ENCODE measurements at places on chromosomes 2 and 18.

- DNase-seq, result no peak
Observed at GRCh38 chr18:6613581-6613980, 115.9 kb upstream of the ARHGAP28 start.

DNA sequence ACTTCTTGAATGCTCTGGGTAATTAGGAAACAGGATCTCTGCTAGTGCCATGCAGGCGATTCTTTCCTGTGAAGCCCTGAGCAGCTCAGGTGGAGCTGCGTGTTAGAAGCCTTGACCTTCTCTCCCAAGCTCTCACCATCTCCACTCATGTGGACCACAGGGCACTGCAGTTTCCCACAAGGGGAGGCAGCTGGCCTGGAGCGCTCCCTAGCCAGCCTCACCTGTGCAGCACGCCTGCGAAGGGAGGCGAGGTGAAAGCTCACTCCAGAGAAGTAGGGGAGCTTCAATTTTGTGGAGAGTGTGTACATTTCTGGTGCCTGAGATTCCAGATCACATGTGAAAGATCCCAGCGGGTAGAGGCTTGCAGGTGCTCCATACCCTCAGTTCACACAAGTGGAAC, 11.1 kb upstream of the HES6 start:
- no peak for DNase-seq

GRCh38 chr18:78859686-78860085, 119.9 kb upstream of the SALL3 start:
- DNase-seq, result no peak

GRCh38 chr18:77557046-77557587, 307.5 kb downstream of the GALR1 start:
- no peak for DNase-seq

DNA sequence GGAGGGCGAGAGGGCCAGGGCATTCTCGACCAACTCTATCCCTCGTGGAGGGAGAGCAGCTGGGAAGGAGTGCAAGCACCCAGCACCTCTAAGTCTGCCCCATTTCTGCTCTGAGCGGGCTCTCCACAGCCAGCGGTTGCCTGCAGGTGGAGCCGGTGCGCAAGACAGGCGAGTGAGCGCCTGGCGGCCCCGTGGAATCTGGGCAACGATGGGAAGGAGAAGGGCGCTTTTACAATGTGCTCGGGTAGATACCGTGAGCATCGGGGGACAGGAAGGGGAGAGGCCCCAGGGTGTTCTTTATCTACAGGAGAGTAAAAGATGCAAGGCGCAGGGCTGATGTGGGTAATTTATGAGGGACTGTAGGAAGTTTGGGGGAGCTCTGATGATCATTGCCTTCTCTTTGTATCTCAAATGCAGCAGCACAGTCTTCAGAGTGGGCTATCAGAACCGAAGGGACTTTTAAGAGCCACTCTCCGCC, 867 bp upstream of the TTL start:
- peak; percentile 77 for DNase-seq

- no peak for DNase-seq
Observed at GRCh38 chr2:239167011-239167673, 233.7 kb downstream of the HDAC4 start.

DNA sequence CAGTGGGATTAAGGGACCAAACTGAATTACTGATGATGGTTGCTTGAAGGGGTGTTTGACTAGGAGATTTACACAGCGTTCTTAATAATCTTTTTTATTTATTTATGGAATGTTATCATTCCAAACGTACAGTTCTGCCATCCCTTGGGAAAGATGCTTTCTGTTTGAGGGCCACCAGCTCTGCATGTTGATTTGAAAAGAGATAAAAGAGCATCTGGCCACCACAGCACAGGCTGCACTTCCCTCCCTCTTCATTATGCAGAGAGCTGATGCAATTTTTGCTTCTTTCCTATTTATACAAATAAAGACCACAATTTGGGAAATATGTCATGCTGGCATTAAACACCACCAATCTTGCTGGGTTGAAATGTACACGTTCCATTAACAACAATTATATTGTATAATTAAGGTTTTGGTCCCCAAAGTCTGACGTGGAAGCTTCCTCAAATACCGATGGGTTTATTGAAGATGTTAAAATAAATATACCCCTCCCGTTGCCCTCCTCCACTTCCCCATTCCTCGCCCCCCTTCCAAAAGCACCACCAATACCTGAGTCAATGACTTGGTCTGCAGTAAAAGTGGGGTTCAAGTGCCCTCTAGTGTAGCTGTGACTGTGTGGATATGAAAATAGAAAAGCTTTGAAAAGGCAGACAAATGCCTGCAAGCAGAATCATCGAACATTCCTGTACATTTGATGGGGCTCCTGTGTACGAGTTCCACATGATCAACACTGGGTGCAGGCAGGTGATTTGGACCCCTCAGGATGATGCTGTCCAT, 211.9 kb downstream of the HRH4 start:
- DNase-seq, result no peak

- DNase-seq, result no peak
Observed at GRCh38 chr2:2708575-2709430, 377.7 kb upstream of the MYT1L start.

DNA sequence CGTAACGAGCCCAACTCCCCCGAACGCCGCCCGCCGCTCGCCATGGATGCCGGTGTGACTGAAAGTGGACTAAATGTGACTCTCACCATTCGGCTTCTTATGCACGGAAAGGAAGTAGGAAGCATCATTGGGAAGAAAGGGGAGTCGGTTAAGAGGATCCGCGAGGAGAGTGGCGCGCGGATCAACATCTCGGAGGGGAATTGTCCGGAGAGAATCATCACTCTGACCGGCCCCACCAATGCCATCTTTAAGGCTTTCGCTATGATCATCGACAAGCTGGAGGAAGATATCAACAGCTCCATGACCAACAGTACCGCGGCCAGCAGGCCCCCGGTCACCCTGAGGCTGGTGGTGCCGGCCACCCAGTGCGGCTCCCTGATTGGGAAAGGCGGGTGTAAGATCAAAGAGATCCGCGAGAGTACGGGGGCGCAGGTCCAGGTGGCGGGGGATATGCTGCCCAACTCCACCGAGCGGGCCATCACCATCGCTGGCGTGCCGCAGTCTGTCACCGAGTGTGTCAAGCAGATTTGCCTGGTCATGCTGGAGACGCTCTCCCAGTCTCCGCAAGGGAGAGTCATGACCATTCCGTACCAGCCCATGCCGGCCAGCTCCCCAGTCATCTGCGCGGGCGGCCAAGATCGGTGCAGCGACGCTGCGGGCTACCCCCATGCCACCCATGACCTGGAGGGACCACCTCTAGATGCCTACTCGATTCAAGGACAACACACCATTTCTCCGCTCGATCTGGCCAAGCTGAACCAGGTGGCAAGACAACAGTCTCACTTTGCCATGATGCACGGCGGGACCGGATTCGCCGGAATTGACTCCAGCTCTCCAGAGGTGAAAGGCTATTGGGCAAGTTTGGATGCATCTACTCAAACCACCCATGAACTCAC, 673 bp downstream of the PCBP1 start:
- peak; percentile 61 for DNase-seq

- DNase-seq, result no peak
Observed at GRCh38 chr2:11065833-11066485, 89.3 kb upstream of the SLC66A3 start.

GRCh38 chr18:55515941-55516710, 71.9 kb downstream of the TCF4 start:
- peak; percentile 29 for DNase-seq

- DNase-seq, result no peak
Observed at GRCh38 chr2:161571051-161571429, 53.2 kb upstream of the SLC4A10 start.

DNA sequence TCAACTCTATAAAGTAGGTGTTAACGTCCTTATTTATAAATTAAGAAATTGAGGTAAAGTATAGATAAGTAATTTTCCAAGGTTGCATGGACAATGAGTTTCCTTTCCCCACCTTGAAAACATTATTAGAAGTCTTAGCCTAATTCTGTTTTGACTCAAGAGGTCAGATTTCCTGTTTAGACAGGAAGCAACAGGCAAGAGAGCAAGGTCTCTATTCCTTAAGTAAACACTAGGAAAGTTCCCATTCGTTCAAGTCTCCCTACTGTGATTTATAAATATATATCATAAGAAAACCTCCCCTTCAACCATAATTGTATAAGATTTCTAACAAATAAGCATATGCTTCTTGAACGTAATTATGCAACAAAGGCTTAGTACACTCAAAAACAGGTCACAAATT, 40.3 kb downstream of the CLASP1 start:
- no peak for DNase-seq

DNA sequence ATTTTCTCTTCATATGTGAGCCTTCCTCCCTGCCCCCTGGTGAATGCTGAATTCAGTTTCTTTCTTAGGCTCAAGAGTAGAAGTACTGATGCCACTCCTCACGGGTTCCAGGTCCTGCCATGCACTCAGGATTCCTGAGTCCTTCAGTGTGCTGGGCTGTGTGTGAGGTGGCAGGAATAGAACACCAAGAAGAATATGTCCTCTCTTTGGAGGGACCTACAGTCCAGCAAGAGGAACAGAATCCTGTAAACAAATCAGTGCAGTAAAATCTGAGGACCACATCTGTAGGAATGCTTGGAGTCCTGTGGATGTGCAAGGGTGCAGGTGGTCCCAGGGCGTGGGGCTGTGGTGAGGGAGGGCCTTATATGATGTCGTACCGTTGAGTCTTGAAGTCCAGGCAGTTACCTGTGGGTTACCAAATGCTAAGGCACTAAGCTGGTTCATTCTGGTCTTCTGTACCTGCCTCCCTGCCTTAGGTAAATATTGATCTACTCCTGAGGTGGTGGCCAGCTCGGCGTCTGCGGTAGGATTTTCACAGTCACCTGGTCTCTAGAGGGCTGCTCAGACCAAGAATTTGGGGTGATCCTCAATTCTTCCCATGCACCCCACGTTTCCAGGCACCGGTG, 5.5 kb downstream of the ASAP2 start:
- DNase-seq, result no peak

- no peak for DNase-seq
Observed at GRCh38 chr2:77086051-77086450, 436.1 kb downstream of the LRRTM4 start.

DNA sequence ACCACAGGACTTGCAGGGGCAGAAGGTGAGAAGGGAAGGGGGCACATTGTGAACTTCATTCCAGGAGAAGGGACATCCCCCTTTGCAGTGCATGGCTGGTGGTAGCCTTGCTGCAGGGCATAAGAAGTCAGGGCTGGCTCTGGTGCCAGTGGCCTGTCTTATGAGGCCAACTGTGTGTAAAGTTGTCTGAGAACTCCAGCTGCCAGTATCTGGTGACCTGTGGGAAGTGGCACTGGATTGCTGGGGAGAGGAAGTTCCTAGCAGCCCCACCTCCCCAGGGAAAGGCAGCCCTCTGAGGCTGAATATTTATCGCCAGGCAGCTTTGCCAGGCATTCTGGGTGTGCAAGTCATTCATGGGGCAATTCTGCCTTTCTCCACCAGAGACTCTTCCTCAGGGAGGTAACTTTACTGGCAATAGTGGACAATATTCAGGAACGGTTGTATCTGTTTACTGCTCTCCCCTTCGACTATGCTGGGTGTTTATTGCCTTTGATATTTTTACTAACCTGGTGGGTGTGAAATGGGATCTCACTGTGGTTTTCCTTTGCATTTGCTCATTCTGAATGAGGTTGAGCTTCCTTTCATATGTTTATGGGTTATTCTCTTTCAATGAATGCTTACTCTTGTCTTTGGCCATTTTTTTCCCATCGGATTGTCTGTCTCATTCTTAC, 12.3 kb downstream of the TRPM8 start:
- no peak for DNase-seq

GRCh38 chr2:43027097-43027873, 199.1 kb downstream of the ZFP36L2 start:
- DNase-seq, result peak; percentile 76

DNA sequence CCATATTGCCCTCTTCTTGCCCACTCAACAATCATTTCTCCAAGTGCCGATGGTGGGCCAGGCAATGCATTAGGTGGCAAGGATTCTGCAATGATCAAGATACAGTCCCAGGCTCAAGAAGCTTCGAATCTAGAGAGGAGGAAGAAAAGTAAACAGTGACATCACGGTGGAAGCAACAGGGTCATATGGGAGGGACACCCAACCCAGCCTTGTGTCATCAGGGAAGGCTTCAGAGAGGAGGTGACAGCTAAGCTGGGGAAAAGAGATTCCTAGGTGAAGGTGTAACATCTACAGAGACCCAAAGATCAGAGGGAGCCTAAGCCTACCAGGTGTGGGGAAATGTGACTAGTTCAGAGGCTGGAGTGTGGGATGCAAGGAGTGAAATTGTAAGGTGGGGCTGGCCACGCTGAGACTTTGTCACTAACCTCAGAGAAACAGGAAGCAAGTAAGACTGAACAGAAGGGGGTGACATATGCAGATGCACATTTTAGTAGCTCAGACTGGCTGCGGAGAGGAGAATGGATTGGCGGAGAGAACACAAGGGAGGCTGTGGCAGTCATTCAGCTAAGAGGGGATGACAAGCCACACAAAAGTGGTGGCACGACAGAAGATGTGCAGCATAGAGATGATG, 104.9 kb downstream of the ANKRD44 start:
- no peak for DNase-seq

- DNase-seq, result peak; percentile 80
Observed at GRCh38 chr2:149090706-149091105, 52.2 kb downstream of the LYPD6B start.

GRCh38 chr18:59874166-59874565, 25.6 kb upstream of the PMAIP1 start:
- peak; percentile 86 for DNase-seq

DNA sequence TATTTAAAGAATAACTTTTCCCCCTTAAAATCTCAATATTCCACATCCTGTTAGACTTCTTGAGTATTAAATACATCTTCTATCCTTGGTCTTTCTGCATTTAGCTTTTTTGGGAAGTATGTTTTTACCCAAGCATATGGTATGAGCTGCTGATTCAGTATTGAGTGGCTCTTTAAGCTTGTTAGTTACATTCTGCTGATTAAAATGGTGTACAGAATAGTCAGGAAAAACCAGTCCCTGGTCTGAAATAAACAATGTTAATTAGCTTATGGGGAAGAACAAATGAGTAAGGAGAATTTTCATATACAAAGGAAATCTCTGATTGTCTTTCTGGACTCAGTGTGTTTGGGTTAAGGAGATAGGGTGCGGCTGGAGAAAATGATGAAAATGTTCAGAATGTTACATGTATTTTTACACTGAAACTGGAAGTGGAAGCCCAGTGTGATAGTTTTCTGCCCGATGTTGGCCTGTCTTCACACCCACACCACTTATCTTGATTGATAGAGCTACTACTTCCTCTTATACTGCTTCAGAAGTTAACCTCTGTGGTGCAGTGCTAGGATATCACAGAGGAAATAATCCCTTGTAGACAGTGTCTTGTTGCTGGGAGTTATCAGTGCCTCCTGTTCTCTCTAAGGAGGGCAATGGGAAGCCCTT, 84.0 kb downstream of the MSH2 start:
- no peak for DNase-seq

GRCh38 chr2:67374949-67375348, 22.2 kb upstream of the ETAA1 start:
- DNase-seq, result no peak

DNA sequence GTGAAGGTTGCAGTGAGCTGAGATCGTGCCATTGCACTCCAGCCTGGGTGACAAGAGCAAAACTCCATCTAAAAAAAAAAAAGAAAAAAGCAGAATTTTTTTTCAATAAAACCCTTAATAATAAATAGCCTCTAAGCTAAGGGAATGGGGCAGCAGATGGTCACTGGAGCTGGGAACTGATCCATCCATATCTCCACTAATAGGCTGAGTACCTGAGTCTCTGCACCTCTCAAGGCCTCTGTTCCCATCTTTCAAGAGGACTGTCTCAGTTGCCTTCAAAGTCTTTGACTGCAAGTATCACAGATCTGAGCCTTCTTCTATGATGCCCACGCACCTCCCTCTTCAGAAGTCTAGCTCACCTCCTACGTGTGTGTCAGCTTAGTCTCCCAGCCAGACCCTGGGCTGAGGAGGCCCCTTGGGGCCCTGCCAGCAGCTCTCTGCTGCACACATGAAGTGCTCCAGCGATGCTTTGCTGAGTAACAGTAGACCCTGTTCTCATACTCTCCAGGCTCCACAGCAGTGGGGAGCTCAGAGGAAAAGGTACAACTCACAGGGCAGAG, 32.9 kb downstream of the ST8SIA5 start:
- no peak for DNase-seq
